Left renal cortex interstitium (tissue), 4 donors: ENCODE measurements at places on chromosomes 16 and 17.

- no peak for DNase-seq
Observed at GRCh38 chr17:30555942-30556341, 78.7 kb downstream of the GOSR1 start.

- no peak for DNase-seq
Observed at GRCh38 chr17:69066482-69066881, 5.8 kb upstream of the ABCA9 start.

DNA sequence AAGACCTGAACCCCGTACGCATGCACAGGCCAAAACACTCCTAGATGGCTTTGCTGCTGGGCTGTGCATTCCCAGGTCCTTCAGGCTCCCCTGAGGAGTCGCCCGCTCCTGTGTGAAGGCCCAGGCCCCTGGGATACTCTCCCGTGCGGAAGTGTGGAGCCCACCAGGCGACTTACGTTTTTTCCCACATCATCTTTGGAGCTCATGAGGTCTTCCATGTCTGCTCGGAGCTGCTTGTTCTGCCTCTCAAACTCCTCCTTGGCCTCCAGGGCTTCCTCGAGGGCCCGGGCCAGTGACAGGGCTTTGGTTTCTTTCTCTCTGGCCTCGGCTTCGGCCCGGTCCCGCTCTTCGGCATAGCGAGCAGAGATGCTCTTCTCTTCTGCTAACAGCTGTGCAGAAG is 56.4 kb downstream of the NDEL1 start:
- DNase-seq = no peak

DNA sequence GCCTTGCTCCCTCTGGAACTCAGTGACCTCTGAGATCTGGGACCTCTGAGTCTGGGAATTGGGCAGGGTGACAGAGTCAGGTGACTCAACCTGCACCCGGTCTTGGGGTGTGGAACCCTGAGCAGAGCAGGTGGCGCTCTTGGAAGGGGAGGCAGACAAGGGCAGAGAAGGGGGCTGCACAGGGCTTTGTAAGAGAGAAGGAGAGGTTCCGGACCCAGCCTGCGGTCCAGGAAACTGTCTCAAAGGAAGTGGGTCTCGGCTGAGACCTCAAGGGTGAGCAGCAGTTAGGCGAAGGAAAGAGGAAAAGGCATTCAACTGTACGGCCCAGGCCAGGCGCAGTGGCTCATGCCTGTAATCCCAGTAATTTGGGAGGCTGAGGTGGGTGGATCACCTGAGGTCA is 10.0 kb upstream of the RIPOR1 start:
- DNase-seq = no peak

- no peak for DNase-seq
Observed at GRCh38 chr17:79459003-79459655, 151.7 kb downstream of the RBFOX3 start.

GRCh38 chr17:77779711-77780539 is 178.6 kb upstream of the TNRC6C start:
- no peak for DNase-seq

DNA sequence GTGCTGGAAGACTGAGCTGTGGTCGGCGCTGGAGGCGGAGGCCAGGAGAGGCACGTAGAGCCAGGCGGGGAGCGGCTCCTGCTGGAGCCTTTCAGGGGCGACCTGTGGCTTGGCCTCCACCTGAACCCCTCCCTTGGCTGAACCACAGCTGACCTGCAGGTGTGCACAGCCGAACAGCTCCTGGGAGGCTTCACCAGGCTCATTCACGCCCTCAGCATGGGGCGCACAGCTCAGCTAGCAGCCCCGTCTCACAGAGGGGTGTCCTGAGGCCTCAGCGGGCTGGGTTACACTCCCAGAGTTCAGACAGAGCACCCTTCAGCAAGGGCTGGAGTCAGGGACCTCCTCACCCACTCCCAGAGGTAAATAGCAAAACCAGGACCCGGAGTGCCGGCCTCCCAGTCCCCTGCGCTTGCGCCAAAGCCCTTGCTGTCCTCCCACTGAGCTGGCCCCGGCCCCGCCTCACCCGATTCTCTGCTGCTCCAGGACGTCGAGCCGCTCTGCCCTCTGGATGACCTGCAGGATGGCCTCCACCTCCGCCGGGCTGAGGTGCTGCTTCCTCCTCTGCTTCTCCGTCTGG is 31.7 kb downstream of the RPH3AL start:
- DNase-seq = no peak

- DNase-seq = no peak
Observed at GRCh38 chr16:19196871-19197270, 28.8 kb downstream of the SYT17 start.

DNA sequence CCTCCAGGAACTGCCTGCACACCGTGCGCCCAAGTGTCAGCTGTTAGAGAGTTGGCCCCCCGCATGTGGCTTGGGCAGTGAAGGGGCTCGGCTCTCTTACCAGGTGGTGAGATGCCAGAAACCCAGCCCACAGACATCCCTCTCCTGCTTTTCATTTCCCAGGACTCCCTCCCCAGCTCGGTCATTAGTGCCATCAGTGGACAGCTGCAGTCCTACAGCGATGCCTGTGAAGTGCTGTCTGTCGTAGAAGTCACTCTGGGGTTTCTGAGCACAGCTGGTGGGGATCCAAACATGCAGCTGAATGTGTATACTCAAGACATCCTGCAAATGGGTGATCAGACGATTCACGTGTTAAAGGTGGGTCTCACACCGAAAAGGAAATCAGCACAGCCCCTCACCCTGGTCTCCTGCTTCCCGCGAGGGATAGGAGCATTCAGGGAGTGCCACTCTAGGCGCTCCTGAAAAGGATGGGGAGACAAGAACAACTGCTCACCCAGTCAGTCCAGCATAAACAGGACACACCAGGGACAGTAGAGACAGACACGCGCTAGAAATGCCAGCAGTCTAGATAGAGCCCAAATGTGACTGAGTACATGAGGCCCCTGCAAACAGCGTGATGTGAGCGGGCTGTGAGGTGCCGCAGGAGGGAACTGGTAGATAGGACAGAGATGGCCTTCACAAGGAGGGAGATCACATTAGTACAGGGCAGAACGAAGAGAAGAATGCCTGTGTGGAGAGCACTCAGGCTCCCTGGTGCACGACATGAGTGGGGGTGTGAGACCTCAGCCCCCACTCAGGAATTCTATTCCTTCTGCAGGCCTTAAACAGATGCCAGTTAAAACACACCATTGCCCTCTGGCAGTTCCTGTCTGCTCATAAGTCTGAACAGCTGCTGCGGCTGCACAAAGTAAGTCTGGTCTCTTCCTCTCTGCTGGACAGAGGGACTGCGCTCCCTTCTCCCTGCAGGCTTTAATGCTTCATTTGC is 25.7 kb upstream of the ENDOV start:
- no peak for DNase-seq

GRCh38 chr16:89691986-89692569 is 5.6 kb downstream of the CDK10 start:
- no peak for DNase-seq

GRCh38 chr16:65202461-65202860 is 80.6 kb upstream of the CDH11 start:
- no peak for DNase-seq

DNA sequence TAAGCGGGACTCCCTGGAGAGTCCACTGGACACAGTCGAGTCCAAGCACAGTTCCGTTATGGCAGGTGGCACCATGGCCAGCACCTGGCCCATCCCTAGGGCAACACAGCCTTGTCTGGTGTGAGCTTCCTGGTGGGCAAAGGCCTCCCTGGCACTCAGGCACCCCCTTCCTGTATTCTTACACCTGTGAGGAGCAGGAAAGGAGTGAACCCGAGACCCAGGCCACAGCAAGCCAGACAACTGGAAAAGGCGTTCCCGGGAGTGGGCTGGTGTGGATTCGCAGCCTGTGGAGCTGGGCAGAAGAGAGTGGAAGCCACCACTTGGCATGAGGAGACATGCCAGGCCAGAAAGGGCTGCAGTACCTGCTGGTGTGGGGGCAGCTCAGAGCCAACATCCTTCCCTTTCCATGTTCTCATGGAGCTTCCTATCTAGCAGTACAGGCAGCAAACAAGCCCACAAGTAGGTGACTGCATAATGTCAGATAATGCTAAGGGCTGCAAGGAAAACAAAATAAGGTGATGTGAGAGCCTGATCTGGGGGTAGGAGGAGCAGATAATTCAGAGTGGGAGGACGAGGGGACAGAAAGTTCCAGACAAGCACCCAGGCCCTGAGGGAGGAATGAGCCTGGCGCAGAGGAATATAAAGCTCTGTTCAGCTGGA is 87.0 kb downstream of the GNAO1 start:
- DNase-seq = no peak

GRCh38 chr16:56262148-56262547 is 70.9 kb downstream of the GNAO1 start:
- DNase-seq = no peak

DNA sequence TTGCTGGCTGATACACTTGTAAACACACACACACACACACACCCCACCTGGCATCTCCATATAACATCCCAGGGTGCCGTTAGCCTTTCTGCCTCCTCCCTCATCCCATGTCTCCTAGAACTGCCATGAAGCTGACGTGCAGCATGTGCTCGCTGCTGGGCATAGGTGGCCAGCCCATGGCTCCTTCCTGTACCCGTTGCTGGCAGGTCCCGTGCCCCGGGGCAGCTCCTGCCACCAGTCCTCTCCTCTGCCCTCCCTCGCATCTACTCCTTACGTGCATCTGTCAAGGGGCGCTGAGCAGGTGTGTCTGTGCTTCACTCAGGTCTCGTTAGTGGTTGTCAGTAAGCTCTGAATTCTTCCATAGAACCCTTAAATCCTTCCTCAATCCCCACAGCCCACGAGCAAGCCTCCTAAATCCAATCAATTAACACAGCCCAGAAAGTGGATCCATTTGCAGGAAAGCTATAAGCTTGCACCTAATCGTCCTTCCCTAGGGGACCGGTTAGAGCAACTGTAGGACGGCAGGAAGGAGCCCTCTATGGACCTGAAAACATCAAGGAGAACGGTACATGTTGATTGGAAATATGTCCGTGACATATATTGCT is 218.1 kb upstream of the FOXF1 start:
- DNase-seq = no peak

DNA sequence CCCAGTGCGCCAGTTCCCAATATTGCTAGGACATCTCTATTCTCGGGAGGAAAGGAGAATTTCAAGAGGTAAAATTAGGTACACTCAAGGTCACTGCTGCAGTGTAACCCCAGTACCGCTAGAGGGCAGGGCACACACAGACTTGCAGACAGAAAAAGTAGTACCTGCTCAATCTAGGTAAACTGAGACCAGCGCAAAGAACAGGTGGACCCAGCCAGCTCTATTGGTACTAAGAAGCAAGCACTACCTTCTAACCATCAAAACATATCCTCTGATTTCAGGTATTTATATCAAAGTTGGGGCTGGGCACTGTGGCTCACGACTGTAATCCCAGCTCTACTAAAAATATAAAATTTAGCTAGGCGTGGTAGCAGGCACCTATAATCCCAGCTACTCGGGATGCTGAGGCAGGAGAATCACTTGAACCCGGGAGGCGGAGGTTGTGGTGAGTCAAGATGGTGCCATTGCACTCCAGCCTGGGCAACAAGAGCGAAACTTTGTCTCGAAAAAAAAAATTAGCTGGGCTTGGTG is 3.6 kb upstream of the WDR81 start:
- no peak for DNase-seq

DNA sequence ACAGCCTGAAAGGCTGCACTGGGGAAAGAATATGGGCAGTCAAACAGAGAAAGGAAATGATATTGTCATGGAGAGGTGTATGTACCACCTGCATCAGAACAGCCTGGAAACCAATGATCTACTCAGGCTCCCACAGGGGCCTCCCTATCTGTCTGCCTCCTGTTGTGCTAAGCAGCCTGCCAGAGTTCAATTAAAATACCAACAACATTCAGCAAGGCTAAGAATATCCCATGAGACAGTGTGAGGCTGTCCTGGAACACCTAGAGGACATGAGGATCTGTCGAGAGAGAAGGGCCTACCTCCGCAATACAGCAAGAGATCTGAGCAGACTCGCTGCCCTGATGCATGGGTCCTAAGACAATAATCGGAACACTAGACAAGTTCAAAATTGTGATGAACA is 8.4 kb downstream of the FXR2 start:
- no peak for DNase-seq

- no peak for DNase-seq
Observed at GRCh38 chr17:74520016-74520434, 11.2 kb downstream of the CD300LB start.

DNA sequence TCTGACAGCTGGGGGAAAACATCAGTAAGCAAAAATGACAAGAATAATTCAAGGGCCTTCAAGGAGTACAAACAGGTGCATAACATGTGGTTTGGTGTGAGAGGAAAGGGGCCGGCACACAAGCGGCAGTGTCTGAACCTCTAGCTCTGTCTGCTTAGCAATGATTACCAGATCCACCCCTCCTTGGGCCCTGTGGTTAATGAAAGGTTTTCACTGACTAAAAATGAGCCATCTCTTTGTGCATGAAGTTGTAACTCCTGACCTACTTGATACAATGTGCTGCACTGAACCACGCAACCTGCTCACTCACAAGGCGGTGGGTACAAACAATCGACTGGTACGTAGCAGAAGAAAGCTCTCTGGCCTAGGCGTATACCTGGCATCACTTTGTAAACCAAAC is 15.1 kb downstream of the FAM117A start:
- DNase-seq = no peak

- no peak for DNase-seq
Observed at GRCh38 chr16:35221482-35222185, 1762.2 kb downstream of the TP53TG3F start.
